Central memory CD4-positive, alpha-beta T cell (primary cell): ENCODE measurements at places on chromosomes 3 and 15.

- DNase-seq = no peak
Observed at GRCh38 chr3:121985846-121986245, 36.2 kb downstream of the ILDR1 start.

- DNase-seq = no peak
Observed at GRCh38 chr3:149403443-149403842, 26.0 kb upstream of the TM4SF1 start.

- no peak for DNase-seq
Observed at GRCh38 chr3:185552358-185552877, at the start of gene LIPH. Gene LIPH (minus strand): TSS chr3:185552588. CDS start chr3:185552471, 117 bp downstream.

DNA sequence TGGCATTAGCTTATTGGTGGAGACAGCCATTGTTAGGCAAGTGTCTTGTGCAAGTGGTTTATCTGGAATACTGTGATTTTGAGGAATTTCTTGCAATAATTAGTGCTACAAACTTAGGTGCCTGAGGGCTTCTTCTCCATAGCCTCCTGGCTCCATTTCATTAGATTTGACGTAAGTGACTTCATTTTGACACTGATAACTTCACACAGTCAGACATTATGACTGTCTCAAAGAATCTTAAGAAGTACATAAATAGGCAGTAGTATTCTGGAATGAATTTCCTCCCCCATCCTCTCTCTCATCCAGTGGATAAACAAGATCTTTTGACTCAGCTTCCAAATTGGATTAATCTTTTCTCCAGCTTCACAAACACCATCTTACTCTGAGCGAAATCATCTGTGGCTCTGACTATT lies 19.0 kb downstream of the ARL14 start:
- DNase-seq = no peak

GRCh38 chr15:55394694-55395093 lies 13.5 kb downstream of the CCPG1 start:
- no peak for DNase-seq

DNA sequence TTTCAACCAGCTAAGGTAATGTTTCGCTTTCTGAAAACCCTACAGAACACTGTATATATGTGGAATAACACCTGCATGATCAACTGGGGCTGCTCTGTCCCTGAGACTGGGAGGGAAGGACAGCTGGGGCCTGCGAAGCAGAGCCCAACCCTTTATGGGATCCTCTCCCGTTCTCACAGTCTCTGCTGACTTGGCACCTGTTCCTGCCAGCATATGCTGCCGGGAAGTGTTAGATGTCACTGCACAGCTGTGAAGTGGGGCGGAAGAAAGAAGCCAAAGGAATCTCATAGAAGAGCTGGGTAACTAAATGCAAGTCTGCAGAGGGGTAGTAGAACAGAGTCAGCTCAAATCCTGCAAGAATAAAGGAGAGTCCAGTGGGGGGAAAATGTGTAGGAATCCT lies 29.6 kb downstream of the LRRC3B start:
- DNase-seq = no peak

- no peak for DNase-seq
Observed at GRCh38 chr3:132161608-132162007, 126.8 kb upstream of the CPNE4 start.

GRCh38 chr3:197858598-197858997 lies 67.5 kb downstream of the LRCH3 start:
- no peak for DNase-seq

DNA sequence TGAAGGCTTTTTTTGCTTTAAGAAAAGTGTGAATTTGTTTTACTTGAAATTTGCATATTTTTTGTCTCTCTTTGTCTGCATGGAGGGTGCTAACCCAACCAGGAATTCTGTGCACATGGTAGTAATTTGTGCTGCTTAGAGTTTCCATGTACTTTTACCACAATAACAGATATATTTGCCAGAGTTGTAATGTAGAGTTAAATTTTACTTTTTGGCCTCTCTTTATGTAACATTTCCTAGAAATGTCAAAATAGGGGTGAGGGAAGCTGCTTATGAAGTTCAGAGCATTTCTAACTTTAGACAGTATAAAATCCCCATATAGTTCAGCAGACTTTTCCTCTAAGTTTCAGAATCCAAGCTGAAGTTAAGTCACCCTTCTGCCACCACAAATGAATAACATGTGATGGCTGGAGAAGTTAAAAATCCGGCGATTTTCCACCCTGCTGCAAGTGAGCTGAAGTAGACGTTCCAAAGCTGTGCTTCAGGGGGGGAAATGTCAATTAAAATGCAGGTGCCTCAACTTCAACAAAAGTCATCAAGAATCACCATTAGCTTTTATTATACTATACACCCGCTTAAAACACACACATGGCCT lies 385.7 kb upstream of the NR2F2 start:
- no peak for DNase-seq

DNA sequence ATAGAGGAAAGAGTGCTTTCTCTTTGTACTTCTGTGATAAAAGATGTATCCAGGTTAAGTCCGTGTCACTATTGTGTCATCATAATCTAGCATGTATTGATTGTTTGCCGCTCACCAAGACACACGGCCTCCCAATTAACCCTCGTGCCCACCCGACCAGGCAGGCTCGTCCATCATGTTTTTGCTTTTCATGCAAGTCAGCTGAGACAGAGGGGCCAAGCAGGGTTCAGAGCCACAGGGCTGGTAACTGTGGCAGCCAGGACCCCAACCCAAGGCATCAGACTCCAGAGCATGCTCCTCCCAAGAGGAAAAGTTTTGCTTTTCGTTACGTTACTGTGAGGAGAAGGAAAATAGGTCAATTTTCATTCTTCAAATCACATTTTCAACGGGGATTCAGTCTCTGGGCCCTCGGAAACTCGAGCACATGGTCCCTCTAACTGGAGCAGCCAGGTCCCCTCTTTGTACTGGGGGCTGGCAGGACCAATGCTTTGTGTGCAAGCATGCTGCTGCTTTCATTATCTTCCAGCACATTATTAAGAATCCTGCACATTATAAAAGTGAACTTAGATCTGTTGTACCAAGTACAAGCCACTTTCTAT lies 161.1 kb upstream of the TOPAZ1 start:
- DNase-seq = no peak

- DNase-seq = no peak
Observed at GRCh38 chr15:94692710-94693109, 461.3 kb downstream of the MCTP2 start.

DNA sequence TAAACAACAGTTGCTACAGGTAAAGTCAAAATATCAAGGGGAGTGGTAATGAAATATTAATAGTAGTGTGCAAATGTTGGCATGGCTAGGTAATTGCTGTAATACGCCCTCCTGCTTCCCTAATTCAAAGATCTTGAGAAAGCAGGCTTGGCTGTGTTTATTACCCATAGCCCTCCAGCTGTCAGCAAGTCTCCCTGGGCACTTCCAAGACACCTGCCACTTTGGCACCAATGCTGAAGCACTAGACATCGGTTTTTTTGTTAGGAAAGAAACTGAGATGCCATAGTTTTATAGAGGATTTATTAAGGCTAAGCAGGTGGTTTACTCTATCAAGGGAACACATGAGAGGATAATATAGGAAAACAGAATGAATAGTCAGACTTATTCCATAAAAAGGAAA lies 64.4 kb downstream of the P2RY1 start:
- no peak for DNase-seq

- no peak for DNase-seq
Observed at GRCh38 chr15:36372968-36373367, 206.5 kb upstream of the CDIN1 start.

- DNase-seq = no peak
Observed at GRCh38 chr15:68187559-68187958, 17.6 kb downstream of the CALML4 start.

DNA sequence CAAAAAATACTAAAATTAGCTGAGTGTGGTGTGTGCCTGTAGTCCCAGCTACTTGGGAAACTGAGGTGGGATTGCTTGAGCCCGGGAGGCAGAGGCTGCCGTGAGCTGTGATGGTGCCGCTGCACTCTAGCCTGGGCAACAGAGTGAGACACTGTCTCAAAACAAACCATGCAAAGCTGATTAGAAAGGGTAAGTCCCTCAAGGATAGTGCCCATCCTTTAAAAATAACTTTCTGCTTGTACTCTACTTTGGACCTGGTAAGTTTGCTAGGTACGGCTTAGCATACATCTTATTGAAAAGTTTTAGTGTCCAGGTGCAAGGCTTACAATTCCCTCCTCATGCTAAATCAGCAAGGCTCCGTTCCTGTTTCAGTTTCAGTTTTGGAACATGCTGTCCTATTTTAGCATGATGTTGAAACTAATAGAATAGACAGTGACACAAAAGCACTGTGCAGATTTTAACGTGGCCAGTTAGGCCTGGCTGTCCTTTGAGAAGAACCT lies 21.4 kb downstream of the FEM1B start:
- DNase-seq = peak; percentile 31

DNA sequence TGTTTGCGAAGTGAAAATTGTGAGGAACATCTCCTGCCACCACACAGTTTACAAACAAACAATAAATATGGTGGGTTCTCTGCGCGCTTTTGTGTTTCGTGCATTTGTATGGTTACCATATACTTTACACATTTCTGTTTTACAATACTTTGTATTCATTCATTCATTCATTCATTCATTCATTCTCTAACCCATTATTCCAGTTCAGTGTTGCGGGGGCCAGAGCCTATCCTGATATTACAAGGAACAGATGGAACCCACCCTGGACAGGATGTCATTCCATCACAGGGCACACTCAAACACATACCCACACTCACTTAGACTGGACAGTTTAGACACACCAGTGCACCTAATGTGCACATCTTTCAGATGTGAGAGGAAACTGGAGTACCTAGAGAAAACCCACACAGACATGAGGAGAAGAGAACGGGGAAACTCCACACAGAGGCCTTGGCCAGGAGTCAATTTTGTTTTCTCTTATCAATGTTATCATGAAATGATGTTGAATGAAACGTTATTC lies 160.5 kb downstream of the FNDC3B start:
- DNase-seq = no peak

DNA sequence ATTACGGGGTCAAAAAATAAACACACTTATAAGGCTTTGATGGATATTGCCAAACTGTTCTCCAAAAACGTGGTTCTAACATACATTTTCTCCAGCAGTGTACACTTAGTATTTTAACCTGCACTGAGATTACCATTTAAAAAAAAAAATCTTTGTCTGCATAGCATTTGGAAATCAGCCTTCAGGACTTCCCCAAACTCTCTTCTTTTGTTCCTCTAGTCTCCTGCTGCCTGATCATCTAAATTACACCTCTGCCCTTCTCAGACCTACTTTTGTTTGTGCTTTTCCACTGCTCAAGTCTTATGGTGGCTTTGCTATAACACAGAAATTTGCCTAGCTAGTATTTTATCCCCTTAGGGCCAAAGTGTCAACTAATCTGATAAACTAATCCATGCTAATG lies 3.8 kb downstream of the NCEH1 start:
- no peak for DNase-seq

DNA sequence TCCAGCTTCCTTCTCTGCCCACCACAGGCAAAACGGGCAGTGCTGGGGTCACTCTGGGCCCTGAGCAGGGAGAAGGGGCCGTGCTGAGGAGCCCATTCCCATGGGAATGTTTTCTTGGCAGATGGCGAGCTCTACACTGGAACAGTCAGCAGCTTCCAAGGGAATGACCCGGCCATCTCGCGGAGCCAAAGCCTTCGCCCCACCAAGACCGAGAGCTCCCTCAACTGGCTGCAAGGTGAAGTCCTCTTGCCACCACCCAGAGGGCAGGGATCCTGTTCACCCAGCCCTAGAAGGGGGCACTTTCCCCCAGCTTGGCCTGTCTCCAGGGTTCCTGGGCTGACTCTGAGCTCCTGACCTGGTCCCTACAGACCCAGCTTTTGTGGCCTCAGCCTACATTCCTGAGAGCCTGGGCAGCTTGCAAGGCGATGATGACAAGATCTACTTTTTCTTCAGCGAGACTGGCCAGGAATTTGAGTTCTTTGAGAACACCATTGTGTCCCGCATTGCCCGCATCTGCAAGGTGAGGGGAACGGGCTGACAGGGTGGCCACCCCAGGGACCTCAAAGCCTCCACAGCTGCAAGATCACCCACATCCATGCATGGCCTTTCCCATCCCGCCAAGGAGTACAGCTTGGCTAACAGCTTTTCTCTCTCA lies 12.4 kb downstream of the CIB1 start:
- DNase-seq = no peak

DNA sequence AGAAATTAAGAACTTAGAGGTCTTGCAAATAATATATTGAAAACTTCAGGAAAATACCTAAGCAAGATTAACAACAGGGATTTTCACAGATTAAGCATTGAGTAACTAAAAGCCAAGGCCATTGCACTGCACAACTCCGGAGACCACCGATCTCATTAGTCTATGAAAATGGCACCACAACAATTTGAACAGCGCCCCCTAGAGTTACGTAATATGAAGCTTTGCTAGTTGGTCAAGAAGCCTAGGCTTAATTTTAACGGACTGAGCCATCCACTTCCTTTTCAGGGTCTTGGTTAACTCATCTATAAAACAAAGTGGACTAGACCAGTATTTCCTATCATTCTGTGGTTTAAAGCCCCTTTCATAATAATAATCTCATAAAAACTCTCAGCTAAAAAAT lies 24.8 kb downstream of the TMEM212 start:
- no peak for DNase-seq

GRCh38 chr3:76370749-76371520 lies 585.6 kb upstream of the ZNF717 start:
- no peak for DNase-seq

DNA sequence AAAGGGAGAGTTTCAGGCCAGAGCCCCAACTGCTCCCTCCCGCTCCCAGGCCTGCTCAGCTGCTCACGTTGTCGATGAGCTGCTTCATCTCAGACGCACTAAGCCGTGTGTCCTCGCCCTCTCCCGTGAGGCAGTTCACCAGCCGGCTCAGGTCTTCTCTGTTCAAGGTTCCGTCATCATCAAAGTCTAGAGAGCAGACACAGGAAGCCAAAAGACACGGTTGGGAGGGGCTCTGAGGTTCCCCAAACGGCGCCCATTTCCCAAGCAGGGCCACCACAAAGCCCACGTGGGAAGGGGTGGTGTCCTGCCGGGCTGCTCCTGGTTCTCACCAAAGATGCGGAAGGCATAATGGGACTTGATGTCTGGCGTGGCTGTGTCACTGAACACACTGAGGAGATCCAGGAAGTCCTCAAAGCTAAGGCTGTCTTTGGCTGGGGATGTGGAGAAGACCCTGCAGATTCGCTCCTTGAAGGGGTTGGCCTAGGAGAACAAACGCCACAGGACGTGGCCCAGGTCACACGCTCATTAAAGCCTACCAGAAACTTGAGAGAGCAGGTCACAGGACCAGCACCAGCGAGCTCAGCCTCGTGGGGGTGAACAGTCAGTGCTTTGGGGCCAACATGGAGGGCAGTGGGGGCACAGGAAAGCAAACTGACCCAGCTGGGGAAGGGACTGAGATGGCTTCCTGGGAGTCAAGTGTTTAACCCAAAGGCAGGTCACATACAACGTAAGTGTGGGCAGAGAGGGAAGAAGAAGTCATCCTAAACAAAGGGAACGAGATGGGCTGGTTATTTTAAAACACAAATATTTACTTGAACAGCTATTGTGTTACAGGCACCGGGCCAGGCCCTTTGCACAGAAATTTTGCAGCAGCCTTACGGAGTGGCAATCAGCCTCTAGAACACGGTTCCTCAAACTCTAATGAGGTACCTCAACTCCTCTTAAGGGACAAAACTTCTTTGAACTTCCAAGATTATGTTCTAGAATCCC lies 2.4 kb downstream of the CIB1 start:
- DNase-seq = peak; percentile 92
